A549 treated with Hydrocortisone at 1 μM for 4 hours (cell line): ENCODE measurements at places on chromosomes 5 and 9. TPM values are rescaled to one million over a fixed set of nuclear protein-coding genes. Genes with fewer than 3 reads are reported as not detected.

Gene PCDHB12
- total RNA-seq, result 0.06 TPM in 1 of 5 replicates, not detected in the others

Gene FIBCD1
- 12.1 to 19.5 TPM (median 16.7 TPM) in 5 replicates for total RNA-seq

Gene PCDHGA4
- total RNA-seq, result 0.06 to 0.16 TPM (median 0.12 TPM) in 4 of 5 replicates, not detected in the other

Gene GABRA1
- not detected in 5 replicates for total RNA-seq

Gene SPATA31A3
- not detected in 5 replicates for total RNA-seq

Gene MARVELD2
- 2.0 to 4.3 TPM (median 2.4 TPM) in 5 replicates for total RNA-seq

Gene TERT
- 2.2 to 2.7 TPM (median 2.5 TPM) in 5 replicates for total RNA-seq

Gene FYB1
- 9.0 to 18.2 TPM (median 12.5 TPM) in 5 replicates for total RNA-seq
